ENCODE measurements at places on chromosomes 5 and 9.
A peak's percentile ranks its signal among the peaks of the same experiment; 100 is the strongest.

DNA sequence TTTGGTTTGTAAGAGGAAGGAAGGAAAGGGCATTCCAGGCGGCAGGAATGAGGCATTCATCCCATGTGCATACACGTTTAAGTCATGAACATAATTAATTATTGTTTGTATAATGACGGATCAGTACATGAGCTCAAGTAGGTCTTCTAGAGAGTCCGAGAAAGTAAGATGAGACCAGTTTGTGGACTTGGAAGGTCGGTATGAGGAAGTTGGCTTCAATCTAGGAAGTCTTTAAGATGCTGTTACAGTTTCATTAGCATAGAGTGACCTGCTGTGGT, 2.1 kb downstream of the GTF3C4 start:
- DNase-seq, result no peak

GRCh38 chr9:109791003-109791677, 11.1 kb downstream of the PALM2AKAP2 start:
- no peak for DNase-seq

DNA sequence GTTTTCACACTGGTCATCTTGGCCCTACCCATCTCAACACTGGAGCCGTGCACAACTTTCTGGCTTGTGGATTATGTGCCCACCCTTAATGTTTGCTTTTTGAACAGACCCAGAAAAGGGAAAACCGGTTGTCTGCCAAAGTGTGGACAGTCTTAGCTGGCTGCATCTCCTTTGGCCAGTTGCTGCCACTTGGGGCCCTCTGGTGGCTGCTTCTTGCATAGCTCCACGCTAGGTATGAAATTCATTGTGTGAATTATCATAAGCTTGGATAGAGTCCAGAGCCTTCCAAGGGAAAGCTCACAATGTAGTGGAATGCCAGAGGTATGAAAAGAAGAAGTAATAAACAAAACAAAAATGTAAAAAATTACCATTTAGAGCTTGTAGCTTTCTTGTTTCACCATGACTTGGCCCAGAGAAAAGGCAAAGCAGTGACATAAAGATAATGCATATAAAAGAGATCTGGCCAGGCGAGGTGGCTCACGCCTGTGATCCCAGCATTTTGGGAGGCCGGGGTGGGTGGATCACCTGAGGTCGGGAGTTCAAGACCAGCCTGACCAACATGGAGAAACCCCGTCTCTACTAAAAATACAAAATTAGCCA, 12.5 kb upstream of the SLC36A3 start:
- peak; percentile 32 for DNase-seq

GRCh38 chr5:104295991-104296390, 733.4 kb upstream of the NUDT12 start:
- no peak for DNase-seq

DNA sequence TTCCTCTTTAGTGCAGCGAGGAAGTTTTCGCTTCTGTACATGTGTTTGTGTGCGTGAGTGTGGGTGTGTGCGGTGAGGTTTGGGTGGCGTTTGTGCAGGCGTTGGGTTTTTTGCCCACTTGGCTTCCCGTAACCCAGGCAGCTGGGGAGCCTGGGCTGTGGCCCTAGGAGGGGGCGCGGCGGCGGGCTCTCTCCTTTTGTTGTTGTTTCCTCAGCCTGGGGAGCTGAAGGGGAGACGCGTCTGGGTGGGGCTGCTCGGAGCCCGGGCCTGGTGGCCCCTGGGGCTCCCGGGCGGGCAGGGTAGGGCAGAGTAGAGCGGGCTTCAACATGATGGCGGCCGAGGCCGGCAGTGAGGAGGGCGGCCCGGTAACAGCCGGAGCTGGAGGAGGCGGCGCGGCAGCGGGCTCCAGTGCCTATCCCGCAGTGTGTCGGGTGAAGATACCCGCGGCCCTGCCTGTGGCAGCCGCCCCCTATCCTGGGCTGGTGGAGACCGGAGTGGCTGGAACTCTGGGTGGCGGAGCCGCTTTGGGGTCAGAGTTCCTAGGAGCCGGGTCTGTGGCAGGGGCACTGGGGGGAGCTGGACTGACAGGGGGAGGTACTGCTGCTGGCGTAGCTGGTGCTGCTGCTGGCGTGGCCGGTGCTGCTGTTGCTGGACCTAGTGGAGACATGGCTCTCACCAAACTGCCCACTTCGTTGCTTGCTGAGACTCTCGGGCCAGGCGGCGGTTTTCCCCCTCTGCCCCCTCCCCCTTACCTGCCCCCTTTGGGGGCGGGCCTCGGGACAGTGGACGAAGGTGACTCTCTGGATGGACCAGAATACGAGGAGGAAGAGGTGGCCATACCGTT, 665 bp downstream of the RASA1 start:
- peak; percentile 36 for DNase-seq

GRCh38 chr9:21267485-21268346, 27.9 kb upstream of the IFNA14 start:
- no peak for DNase-seq

GRCh38 chr5:62562867-62563266, 15.8 kb upstream of the LRRC70 start:
- DNase-seq, result no peak

- DNase-seq, result no peak
Observed at GRCh38 chr5:56973473-56973872, 21.6 kb upstream of the MIER3 start.

GRCh38 chr9:10649076-10649475, 36.3 kb upstream of the PTPRD start:
- no peak for DNase-seq

- DNase-seq, result no peak
Observed at GRCh38 chr9:133583586-133583985, 25.6 kb downstream of the FAM163B start.

DNA sequence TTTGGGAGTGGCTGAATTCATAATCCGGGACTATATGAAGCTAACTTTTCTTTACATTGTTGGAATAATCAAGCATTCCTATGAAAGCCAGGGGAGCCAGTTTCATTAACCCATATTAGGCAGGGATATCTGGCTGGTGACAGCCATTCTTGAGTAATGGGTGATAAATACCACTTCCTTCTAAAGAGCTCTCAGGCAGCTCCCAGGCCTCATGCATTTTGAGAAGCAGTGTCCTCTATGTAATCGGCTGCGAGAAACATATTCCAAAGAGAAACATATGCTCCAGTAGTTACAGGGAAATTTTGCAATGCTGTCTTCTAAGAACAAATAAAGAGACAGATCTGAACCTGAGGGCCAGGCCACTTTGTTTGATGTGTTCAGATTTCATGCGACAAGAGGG, 83.1 kb downstream of the MSX2 start:
- no peak for DNase-seq

DNA sequence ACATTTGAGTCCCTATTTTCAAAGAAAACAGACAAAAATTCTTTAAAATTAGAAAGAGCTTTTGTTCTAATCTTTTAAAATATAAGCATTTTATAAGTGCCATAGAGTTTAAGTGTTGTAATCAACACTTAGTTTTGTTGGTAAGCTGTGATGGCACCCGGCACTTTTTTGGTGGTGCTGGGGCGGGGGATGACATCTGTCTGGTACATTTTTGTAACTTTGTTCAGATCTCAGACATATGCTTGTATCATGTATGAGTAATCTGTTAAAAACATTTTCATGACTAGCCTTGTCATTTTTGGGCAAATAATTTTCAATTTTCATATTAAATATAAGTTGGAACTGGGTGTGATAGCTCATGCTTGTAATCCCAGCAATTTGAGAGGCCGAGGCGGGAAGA, 51.7 kb downstream of the UBAP1 start:
- no peak for DNase-seq

GRCh38 chr5:57067597-57067924, 106.3 kb upstream of the GPBP1 start:
- no peak for DNase-seq

DNA sequence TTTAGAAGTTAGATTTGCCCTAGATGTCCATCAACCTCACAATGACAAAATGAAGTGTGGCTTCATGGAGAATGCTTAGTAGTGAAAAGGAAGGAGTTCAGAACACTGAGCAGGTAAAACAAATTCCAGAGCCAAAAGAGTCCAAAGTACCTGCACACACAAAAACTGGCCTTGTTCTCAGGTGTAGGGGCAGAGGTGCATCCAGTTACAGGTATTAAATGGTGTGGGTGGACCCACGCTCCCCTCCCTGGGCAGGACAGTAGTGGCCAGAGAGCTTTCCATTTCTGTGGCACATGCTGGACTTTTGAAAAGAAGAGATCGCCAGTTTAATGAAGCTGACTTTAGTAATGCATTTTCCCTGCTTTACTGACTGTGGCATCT, 47.2 kb downstream of the SECISBP2 start:
- DNase-seq, result no peak

- no peak for DNase-seq
Observed at GRCh38 chr9:26561928-26562327, 330.7 kb downstream of the CAAP1 start.

DNA sequence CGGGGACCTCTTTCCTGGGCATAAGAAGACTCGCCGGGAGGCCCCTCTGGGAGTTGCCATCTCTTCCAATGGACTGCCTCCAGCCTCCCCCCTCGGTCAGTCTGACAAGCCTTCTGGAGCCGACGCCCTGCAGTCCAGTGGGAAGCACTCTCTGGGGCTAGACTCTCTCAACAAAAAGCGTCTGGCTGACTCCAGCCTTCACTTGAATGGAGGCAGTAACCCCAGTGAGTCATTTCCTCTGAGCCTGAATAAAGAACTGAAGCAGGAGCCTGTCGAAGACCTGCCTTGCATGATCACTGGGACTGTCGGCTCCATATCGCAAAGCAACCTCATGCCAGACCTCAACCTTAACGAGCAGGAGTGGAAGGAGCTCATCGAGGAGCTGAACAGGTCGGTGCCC, 28.4 kb upstream of the LTC4S start:
- peak; percentile 50 for DNase-seq

DNA sequence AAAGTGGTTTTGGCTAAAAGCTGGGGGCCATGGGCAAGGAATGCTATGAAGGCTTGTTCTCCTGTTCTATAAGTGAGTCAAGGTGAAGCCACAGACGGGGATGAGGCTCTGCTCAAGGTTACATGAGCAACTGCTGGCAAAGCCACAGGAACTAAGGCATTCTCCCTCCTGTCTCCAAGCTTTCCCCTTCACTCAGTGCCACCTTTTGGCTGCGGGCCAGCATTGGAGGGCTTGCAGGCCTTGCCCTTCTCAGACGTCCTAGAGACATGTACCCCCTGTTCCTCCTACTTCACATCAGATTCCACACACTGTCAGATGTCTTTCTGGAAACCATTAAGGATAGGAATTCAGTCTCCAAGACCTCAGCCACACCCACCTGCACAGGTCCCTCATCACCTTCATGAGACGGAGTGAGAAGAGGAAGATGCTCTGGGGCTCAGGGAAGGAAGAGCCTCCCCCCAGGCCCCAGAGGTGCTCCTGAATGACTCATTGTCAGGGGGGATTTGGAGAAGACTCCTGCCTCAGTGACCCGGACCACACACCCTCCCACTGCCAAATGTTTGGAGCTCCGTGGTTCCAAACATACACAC, 20.5 kb upstream of the MEIKIN start:
- no peak for DNase-seq

- no peak for DNase-seq
Observed at GRCh38 chr9:131695836-131696460, 43.9 kb downstream of the RAPGEF1 start.

- no peak for DNase-seq
Observed at GRCh38 chr5:151238303-151238741, 14.4 kb upstream of the CCDC69 start.

DNA sequence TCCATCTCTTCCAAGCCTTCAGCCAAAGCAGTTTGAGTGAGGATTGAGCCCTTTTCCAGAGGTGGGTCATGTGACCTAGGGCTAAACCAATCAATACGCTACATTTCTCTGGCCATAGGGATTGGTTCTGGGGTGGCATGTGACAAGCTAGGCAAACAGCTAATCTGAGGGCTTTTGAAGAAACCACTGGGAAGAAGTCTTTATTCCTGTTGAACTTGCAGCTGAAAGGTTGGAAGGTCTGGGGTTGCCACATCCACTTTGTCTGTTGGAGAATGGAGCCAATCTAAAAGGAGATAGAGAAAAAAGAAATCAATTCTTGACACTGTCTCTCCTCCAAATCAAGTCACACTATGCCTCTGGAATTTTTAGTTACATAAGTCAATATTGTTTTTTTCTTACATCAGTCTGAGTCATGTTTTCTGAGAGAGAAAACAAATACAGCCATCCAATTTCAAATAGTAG, 637.8 kb upstream of the WWC1 start:
- no peak for DNase-seq

GRCh38 chr5:110250755-110251154, 475.7 kb downstream of the TMEM232 start:
- no peak for DNase-seq

DNA sequence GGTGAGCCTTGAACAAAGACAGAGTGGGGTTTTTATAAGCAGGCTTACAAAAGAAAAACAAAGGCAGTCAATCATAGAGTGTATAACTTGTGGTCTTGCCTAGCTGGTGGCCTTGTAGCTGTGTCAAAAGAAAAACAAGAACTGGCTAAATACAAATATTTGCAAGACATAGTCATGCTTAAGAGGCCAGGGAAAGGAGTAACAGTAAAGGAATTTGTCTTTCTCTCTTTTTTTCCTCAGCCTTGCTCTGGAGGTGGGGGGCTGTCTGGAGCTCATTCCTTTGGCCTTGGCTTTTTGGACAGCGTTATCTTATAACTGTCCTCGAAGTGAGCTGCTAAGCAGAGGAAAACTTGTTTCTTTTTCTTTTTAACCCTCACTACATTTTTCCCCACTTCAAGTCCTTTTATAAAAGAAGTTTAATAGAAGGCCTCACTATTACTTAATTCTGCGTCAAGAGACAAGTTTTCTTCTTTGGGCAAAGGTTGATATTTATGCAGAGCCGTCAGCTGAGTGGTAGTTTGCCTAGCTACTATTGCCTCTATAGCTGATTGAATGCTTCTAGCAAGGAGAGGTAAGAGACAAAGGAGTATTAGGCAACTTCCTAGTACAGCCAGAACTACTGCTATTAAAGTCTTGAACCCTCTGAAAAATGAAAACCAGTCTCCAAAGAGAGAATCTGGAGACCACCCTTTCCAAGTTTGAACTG, 14.3 kb downstream of the CEL start:
- peak; percentile 34 for DNase-seq

DNA sequence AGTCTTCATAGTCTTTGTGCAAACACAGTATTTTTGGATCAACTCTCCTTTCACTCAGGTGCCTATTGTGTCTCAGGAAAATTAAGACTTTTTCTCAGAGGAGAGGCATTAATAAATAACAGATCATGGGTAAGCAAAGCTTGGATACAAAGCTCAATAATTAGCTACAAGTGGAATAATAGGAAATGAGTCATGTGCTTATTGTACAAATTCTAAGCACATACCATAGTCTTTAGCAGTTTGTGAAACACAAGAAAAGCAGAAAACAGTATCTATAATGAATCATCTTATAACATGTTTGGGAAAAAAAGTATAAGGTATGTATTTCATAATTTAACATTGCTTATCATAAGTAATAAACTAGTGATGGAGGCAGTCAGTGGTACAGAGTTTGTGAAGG, 477.0 kb downstream of the CDH10 start:
- no peak for DNase-seq

Data from retinal pigment epithelial cell (primary cell).